ENCODE measurements at places on chromosomes 12 and 14.

- peak; percentile 62 for DNase-seq
Observed at GRCh38 chr12:94987801-94988200, 15.7 kb downstream of the NDUFA12 start.

GRCh38 chr12:123011701-123012100 is 31.2 kb downstream of the ARL6IP4 start:
- no peak for DNase-seq

GRCh38 chr12:127328867-127329266 is 938.1 kb upstream of the TMEM132C start:
- no peak for DNase-seq

DNA sequence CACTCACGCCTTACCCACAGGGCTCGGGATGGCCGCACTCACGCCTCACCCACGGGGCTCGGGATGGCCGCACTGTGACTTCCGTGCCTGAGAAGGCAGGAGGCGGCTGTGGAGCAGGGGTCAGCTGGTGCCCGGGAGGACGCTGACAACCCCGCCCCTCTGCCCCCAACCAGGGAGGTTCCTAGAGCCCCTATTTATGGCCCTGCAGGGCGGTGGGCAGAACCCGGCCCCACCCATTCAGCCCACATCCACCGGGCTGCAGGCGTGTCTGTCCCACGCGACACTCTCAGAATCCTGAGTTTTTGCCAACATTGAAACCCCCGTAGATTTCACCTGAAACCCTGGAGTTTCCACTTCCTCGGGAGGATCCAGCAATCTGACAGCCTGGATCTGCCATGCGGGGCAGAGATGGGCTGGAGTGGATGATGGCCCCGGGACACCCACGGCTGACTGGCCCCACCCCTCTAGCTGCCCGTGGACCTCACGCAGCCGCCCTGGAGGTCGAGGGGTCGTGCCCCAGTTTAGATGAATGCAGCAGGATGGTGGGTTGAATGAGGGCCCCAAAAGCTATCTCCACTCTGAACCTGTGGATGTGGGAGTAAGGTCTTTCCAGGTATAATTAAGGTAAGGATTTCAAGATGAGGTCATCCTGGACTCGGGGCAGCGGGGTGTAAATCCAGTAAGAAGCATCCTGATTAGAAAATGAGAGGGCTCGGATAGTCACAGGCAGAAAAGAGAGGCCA is 20.4 kb downstream of the GALNT9 start:
- DNase-seq = no peak

GRCh38 chr12:38587594-38587993 is 271.0 kb downstream of the ALG10B start:
- no peak for DNase-seq

DNA sequence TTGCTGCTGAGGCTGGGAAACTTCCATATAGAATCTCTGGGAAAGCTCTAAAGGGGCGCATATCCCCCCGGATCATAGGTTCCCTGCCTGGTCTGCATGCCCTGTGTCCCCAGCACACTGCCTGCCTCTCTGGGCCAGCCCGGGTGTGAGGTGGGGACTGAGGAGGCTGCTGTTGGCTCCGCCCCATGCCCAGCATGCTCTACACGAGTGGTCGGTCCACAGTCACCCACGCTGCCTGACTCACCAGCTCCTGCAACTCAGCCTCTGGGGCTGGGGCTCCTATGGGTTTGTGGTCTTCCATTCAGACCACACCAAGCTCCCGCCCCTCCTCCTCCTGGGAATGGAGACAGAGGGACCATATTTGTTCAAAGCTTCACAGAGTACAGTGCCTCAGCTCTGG is 88.5 kb upstream of the ANO2 start:
- no peak for DNase-seq

DNA sequence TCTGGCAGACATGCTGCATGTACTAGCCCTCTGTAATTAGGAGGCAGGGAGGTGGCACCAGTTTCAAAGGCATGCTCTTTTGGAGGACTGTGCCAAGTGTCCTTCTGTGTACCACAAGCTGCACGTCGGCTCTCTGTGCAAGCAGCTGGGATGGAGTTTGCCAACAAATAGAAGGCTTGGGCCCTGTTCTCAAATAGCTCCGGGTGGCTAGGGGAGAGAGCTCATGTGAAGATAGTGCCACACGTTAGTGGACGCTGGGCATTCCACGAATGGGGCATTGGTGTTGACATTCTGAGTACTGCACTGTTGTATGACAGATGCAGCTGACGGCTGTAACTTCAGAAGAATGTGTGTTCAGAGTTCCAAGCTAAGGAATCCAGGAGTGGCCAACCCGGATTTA is 4.4 kb downstream of the AACS start:
- no peak for DNase-seq

GRCh38 chr12:130568041-130568440 is 148.1 kb downstream of the RIMBP2 start:
- DNase-seq = no peak

GRCh38 chr12:4786795-4787194 is 66.6 kb downstream of the GALNT8 start:
- no peak for DNase-seq

DNA sequence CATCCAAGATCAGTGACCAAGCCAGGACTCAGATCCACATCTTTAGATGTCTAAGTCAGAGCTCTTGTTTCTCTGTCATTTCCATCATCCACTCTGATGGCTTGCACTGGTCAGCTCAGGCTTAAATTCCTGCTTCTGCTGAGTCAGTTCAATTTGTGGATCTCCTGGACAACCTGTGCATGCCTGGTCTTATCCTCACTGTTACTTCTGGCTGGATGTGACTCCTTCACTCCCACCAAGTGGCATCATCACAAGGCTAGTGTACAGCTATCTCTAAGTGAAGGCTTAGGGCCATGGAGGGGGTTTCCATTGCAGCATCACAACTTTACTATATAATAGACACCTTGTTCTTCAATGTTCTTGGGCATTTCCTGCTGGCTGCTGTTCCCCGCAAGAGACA is 102.9 kb downstream of the EMP1 start:
- DNase-seq = no peak

DNA sequence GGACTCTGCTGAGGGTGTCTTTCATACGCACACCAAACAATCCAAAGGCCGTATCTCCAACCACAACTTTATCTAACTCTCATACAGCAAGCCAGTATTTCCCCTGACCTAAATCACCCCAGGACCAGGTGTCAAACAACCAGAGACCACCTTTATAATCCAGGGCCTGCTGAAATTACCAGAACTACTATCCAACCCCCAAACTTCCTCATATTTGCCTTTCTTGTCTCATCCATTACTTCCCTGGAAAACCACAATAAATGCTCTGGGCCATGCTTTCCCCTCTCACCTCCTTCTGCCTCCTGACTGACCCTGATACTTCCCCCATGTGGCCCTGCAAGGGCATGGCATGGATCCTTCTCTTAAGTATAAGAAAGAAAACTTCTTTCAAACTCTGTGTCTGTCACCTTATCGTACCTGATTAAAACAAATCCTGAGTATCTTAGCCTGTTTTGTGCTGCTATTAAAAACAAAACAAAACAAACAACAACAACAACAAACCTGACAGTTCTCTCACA is 44.7 kb upstream of the CRACR2A start:
- no peak for DNase-seq

DNA sequence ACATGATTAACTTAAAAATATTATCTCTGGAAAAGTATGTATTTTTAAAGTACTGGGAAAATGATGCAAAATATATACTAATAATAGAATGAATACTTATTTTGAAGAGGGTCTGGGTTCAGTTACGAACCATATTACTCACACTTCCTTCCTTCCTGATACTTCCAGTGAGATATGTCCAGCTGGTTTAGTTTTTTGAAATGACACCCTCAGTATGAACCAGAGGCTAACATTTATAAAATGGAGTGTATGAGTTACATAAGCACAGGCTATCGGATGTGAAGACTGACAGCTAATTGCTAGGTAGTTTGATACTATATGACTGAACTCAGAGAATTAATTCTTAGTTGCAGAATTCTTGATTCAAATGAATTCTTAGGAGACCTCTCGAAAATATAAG is 122.9 kb downstream of the OTOGL start:
- DNase-seq = no peak

DNA sequence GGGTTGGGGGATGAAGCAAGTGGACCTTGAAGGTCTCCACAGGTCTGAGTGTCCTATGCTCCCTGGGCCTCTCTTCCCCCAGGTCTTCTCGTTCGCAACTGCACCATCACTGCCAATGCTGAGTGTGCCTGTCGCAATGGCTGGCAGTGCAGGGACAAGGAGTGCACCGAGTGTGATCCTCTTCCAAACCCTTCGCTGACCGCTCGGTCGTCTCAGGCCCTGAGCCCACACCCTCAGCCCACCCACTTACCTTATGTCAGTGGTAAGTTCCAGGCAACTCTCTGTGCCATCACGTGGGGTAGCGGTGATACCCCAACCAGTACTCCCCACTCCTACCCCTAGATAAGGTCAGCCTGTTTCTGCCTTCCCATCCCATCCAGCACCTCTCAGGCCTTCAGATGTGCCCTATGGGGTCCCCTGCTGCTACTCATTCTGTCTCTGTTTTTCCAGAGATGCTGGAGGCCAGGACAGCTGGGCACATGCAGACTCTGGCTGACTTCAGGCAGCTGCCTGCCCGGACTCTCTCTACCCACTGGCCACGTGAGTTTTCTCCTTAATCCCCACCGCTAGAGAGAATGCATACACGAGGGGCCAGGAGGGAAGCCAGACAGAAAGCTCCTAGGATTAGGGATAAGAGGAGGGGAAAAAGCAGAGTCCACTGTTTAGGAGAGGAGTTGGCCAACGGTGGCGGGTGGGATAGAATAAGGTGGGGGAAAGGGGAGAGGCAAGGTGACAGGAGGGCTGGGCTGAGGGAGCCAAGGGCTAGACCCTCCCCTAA is 1.6 kb upstream of the TAPBPL start:
- DNase-seq = no peak

DNA sequence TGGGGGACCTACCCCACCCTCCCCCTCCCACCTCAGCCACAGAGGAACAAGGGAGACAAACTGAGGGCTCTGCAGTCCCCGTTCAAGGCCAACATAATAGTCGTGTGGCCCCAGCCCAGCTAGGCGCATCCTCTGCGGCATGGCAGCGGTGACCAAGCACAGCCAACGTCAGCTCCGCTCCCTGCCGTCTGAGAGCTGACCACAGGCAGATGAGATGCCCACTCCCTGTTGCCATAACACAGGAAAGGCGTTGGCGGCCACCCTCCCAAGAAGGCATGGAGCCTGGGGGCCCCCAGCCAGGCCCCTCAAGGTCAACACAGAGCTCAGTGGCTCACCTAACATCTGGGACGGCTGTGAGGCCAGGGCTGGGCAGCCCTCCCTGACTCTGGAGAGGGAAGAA is 32.6 kb upstream of the UBC start:
- no peak for DNase-seq

DNA sequence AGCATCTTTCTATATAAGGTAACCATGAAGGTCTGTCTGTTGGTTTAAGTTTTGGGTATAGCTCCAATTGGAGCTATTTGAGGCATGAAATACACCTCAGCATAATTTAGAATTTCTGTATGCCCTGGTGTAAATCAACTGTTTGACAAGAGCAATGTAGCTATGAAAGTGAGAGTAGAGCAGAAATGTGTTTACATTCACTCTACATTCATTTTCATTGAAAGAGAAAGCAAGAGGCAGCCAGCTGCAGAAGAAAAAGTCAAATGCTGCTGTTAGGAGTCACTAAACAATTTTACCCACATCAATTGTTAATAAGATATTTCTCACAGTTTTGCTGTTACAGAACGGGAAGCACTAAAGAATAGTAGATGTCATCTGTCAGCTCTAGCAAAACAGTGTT is 252.5 kb downstream of the SLC6A15 start:
- DNase-seq = no peak

DNA sequence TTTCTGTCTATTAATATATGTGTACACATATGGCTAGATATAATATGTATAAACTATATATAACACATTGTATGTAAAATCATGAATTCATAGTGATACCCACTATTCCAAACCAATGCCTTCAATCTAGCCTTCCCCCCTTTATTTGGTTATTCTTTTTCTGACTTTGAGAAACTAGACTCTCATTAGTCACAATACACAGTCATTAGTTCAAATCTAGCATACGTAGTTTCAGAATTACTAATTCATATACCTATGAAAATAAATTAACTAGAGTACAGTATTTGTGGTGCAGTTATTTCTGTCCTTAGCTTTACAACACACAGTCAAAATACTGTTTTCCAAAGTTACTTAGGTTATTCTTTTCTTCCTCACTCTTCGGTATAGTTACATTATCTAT is 268.2 kb downstream of the DPF3 start:
- DNase-seq = no peak

DNA sequence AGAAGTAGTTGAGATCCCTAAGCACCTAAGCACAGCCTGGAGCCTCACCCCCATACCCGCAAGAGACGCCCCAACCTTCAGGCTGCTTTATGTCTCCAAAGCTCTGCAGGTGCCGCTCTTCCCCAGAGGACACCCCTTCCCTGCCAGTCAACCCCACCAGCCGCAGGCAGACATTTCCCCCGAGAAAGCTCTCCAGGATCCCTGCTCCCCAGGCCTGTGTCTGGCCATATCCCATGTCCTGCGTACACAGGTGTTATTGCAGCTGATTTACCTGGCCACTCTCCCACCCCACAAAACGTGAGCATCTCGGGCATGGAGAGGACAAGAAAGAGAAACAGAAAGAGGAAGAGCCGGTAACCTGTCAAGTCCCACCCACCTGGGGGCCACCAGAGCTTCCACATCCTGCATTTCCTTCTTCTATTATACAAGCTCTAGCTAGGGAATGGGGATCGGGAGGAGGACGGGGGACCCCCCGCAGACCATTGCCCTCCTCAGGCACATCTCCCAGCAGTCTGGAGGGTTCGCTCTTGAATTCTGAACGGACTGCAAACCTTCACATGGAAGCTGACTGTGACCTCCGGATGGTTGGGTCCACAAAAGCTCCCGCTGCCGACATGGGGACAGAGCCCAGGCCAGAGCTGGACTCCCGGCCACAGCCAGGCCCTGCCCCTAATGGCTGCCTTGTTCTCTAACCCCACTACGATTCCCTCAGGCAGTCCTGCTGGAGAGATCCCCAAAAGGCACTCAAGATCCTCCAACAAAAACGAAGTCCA is 17.6 kb downstream of the CCDC88C start:
- DNase-seq = peak; percentile 56

DNA sequence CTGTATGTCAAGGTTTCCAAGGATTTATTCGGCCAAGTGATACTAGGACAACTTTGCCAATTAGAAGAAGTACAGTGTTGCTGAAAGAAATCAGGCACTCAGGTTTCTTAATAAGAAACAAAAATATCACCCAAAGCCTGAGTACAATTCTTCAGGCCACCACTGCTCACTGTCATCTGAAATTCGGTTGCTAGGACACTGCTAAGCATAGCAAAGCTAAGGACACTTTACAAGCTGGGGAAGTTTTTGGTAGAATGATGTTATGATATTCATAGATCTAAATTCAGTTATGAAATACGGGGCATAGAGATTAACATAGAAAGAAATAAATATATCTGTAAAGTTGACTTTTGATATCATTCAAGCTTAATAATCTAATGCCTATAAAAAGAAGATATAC is 505.1 kb downstream of the NELL2 start:
- DNase-seq = no peak

GRCh38 chr12:51449580-51450246 is 25.1 kb downstream of the SLC4A8 start:
- DNase-seq = no peak

- DNase-seq = no peak
Observed at GRCh38 chr12:56115329-56115728, 1.1 kb upstream of the RPL41 start.

Data from CD4-positive, alpha-beta memory T cell (primary cell).